Suprapubic skin (tissue), 4 donors: ENCODE measurements at places on chromosomes 3 and 15.

- DNase-seq, result no peak
Observed at GRCh38 chr3:186032321-186032720, 76.6 kb downstream of the ETV5 start.

DNA sequence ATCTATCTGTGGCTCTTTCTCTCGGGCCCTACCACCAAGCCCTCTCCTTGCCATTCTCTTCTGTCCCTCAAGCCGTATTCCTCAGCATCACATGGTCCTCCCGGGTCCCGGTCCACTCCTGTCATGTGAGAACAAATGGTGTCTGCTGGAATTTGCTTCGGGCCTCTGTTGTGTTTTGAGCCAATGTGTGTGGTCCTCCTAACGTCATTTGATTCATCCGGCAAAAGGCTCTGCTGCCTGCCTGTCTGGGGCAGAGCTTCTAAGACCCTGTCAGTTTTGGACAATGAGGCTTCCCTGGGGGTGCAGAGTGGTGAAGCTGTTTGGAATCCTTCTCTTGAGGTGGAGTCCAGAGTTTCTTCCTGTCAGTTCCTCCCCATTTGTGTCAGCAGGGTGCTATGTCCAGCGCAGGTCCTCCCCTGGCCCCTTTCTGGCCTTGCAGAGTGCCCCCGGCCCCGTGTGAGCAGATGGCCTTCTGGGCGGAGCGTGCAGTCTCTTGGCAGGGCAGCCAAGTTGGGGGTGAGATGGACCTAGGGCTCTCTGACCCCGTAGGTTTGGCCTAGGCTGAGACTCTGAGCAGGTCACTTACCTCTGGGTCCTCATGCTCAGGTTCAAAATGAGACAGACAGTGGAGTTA is 93.6 kb downstream of the APBA2 start:
- DNase-seq, result no peak

GRCh38 chr15:67076147-67076843 is 10.9 kb downstream of the SMAD3 start:
- DNase-seq, result no peak

GRCh38 chr15:63327648-63328421 is 50.4 kb downstream of the APH1B start:
- no peak for DNase-seq

DNA sequence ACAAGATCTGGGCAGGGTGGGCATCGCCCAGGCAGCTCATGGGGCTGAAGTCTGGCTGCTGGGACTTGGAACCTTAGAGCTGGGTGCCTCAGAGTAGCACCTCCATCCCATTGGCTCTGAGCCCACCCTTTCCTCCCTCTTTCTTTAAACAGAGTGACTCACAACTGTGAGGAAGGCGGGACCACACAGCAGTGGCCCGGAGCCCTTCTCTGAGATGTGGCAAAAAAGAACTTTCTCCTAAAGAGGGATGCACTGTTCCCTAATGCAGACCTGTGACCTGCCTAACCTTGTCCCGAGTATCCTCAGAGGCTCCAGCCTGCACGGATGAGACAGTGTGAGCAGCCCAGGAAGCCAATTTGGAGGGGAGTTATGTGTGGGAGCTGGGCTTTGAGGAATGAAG is 23.6 kb downstream of the PRR20G start:
- DNase-seq, result no peak

- DNase-seq, result no peak
Observed at GRCh38 chr3:53715815-53716483, 130.3 kb downstream of the CHDH start.

GRCh38 chr3:35832140-35832571 is 192.8 kb downstream of the ARPP21 start:
- no peak for DNase-seq

GRCh38 chr3:157199841-157200240 is 39.9 kb upstream of the CCNL1 start:
- DNase-seq, result no peak

DNA sequence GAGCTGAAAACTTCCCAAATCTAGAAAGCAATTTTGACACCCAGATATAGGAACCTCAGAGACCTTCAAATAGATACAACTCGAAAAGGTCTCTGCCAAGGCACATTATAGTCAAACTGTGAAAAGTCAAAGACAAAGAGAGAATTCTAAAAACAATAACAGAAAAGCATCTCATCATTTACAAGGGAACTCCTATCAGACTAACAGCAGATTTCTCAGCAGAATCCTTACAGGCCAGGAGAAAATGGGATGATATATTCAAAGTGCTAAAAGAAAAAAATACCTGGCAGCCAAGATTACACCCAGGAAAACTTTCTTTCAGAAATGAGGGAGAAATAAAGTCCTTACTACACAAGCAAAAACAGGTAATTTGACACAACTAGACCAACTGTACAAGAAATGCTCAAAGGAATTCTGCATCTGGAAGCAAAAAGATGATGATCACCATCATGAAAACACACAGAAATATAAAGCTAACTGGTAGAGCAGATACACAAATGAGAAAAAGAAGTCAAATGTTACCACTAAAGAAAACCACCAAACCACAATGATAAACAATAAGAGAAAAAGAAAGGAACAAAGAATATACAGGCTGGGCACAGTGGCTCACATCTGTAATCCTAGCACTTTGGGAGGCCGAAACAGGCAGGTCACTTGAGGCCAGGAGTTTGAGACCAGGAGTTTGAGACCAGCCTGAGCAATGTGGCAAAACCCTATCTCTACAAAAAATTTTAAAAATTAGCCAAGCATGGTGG is 50.4 kb downstream of the ADAM10 start:
- no peak for DNase-seq

DNA sequence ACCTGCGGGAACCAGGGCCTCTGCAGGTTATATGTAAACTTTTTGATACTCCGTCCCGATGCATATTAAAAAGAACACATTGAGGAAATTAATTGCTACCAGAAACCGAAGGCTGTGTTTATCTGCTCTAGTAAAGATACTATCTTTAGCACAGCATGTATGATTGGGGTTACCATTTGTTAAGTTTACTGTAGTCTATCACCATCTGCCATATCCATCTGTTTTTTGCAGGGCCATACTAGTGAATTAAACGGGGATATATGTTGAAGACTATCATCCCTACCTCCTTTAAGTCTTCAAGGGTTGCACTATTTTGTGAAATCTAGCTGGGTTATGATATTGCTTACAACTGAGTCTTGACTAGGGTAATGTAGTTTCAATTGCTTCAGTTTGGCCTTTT is 597.0 kb downstream of the SQOR start:
- DNase-seq, result no peak

DNA sequence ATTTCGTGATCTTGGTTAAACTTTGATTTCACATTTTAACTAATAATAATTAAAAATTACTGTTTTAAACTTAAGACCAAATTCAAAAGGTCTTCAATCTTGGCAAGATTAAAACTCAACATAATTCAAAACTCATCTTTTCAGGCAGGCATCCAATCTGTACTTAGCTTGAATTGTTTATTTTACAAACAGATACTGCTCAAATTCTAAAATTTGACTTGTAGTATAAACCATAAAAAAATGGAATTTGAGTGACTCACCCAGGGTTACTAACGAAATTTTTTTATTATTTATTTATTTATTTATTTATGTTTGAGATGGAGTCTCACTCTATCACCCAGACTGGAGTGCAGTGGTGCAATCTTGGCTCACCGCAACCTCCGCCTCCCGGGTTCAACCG is 64.4 kb downstream of the GAP43 start:
- no peak for DNase-seq

DNA sequence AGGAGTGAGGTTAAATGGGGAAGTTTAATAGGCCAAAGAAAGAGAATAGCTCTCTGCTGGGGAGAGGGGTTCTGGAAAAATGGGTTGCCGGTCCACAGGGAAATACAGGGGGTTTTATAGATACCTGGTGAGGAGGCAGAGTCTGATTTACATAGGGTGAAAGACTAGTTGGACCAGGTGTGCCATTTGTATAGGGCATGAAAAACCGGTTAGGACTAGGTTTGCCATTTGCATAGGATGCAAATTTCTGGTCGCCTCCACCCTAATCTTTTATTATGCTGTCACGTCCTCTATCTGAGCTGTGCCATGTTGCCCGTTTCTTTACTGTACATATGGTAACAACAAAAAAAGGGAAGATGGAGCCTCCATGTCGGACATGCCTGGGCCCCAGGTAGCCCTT is 960.1 kb downstream of the FHIT start:
- no peak for DNase-seq
